ENCODE measurements at places on chromosomes 7 and 10. TPM values are rescaled to one million over a fixed set of nuclear protein-coding genes. Genes with fewer than 3 reads are reported as not detected.

C10orf67 gene
- total RNA-seq, result not detected

SFRP4 gene
- total RNA-seq, result 0.32 TPM

ZNF488 gene
- total RNA-seq, result not detected

TRIM24 gene
- 3.4 TPM for total RNA-seq

TAS2R41 gene
- total RNA-seq, result not detected

CCAR1 gene
- 17.5 TPM for total RNA-seq
